Breast epithelium (tissue), 4 donors: ENCODE measurements at places on chromosomes 16 and 17. TPM values are rescaled to one million over a fixed set of nuclear protein-coding genes. Genes with fewer than 3 reads are reported as not detected.

DNA sequence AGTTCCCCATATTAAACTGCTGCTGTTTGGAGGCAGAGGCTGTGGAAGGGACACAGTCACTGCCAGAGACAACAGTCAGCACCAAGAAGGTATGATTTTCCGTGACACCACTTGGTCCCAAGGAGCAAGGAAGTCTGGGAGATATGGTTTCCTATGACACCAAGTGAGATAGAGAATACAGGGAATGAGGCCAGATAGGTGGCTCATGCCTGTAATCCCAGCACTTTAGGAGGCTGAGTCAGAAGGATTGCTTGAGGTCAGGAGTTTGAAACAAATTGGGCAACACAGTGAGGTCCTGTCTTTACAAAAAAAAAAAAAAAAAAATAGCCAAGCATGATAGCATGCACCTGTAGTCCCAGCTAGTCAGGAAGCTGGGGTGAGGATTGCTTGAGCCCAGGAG is 90.8 kb downstream of the ABCC12 start:
- H3K27ac ChIP-seq, result no peak overlapping the region
- no peak for DNase-seq
- H3K4me1 ChIP-seq, result no peaks in the 10 kb centered on the region

- H3K27ac ChIP-seq, result peak overlapping the region; percentile 76
- H3K4me1 ChIP-seq, result no peaks in the 10 kb centered on the region
- H3K4me3 ChIP-seq, result peak overlapping the region; percentile 67
- no peaks in the 10 kb centered on the region for H3K27me3 ChIP-seq
- no peak for DNase-seq
These were observed 393 bp downstream of the PSMC3IP start for GRCh38 chr17:42577140-42577531.

DNA sequence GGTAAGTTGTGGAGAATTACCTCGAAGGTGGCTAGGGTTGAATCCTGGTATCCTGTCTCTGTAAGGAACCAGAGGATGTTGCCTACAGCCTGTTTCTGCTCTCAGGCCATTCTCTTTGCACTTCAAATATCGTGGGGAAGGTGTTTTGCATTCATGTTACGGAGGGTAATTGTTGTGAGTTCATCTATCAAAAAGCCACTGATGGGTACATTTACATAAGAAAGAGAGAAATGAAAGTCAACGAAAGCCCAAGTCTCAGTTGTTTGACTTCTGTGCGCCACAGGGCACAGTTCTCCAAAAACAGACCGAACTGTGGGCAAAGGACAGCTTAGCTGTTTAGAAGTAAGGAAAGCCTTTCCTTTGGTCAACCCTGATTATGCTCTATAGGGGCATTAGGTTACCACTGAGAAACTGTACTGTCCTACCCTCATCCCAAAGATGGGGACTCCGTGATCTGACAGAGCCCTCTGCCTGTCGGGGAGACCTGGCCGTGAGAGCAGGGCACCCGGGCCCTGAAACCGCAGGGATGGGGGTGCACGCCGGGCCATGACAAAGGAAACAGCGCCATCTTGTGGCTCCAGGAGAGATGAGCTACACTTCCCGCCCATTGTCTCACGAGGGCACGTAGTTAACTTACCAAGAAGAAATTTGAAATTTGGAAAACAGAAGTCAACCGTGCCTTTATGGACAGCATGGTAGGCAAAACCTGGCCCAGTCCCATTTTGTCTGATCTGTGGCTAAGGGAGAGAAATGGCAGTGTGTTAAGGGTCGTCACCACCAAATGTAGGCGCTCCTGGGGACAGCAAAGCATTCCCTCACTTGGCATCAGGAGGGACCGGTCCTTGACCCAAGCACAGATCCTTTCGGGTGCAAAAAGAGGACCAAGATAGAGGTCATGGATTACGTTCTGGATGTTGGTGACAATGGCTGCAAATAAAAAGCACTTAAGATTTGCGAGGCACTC is 74.5 kb upstream of the DYNLRB2 start:
- no peaks in the 10 kb centered on the region for H3K27me3 ChIP-seq
- H3K27ac ChIP-seq, result no peak overlapping the region
- H3K36me3 ChIP-seq, result no peaks in the 10 kb centered on the region
- no peaks in the 10 kb centered on the region for H3K4me1 ChIP-seq
- peak; percentile 48 for DNase-seq

- no peaks in the 10 kb centered on the region for H3K4me1 ChIP-seq
- no peaks in the 10 kb centered on the region for H3K36me3 ChIP-seq
- no peak overlapping the region for H3K27ac ChIP-seq
- no peak for DNase-seq
- H3K27me3 ChIP-seq, result no peaks in the 10 kb centered on the region
These were observed 4.5 kb downstream of the KRTAP3-1 start for GRCh38 chr17:41004397-41004796.

- no peak for DNase-seq
- H3K4me1 ChIP-seq, result no peaks in the 10 kb centered on the region
- no peaks in the 10 kb centered on the region for H3K27me3 ChIP-seq
- no peak overlapping the region for H3K4me3 ChIP-seq
These were observed 20.0 kb downstream of the ATP2A1 start for GRCh38 chr16:28898266-28898665.

DNA sequence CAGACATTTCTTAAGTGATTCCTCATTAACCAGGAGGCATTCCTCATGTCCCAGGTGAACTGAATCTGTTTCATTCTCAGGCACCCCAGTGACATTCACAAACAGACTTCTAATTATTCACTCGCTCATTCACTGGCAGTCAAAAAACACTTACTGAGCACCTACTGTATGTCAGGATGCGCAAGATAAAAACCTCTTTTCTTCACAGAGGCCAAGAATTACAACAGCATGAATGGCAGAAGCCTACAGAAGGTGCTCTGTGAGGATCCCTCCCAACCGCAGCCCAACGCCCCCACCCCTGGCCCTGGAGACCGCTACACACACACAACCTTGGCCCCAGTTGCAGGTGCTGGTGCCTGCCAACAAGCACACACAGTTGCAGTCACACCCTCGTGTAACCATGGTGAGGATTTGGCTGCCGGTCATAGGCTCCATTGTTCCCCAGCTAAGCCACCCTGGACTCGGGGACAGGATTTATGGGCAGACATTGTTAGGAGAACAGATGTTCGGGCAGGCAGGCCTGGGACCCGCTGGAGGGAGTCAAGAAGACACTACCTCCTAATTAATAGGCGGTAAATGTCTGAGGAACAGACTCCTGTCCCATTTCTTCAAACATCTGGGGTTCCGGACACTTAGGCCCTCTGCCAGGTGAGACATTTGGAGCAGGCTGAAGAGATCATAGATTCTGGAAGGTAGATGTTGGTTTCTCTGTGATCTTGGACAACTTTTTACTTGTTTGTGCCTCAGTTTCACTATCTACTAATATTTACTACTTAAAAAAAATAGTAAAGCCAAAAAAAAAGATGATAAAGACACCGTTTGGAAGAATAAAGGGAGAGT is 43.2 kb downstream of the CUEDC1 start:
- no peaks in the 10 kb centered on the region for H3K27me3 ChIP-seq
- peak overlapping the region; percentile 86 for H3K27ac ChIP-seq
- DNase-seq, result peak; percentile 96
- H3K4me1 ChIP-seq, result peaks cover 4% of the 10 kb centered on the region
- H3K4me3 ChIP-seq, result no peak overlapping the region

GRCh38 chr16:72884037-72884436 is 163.9 kb downstream of the ZFHX3 start:
- no peaks in the 10 kb centered on the region for H3K4me1 ChIP-seq
- no peaks in the 10 kb centered on the region for H3K27me3 ChIP-seq
- DNase-seq, result no peak
- H3K4me3 ChIP-seq, result no peak overlapping the region

- no peak for DNase-seq
- H3K27me3 ChIP-seq, result no peaks in the 10 kb centered on the region
- H3K27ac ChIP-seq, result no peak overlapping the region
- peaks cover 46% of the 10 kb centered on the region for H3K36me3 ChIP-seq
These were observed 9.3 kb downstream of the ZNF263 start for GRCh38 chr16:3292604-3293003.

- H3K4me3 ChIP-seq, result no peak overlapping the region
- no peak for DNase-seq
- no peaks in the 10 kb centered on the region for H3K36me3 ChIP-seq
- no peaks in the 10 kb centered on the region for H3K4me1 ChIP-seq
These were observed 384.5 kb upstream of the SALL1 start for GRCh38 chr16:51535591-51535990.

DNA sequence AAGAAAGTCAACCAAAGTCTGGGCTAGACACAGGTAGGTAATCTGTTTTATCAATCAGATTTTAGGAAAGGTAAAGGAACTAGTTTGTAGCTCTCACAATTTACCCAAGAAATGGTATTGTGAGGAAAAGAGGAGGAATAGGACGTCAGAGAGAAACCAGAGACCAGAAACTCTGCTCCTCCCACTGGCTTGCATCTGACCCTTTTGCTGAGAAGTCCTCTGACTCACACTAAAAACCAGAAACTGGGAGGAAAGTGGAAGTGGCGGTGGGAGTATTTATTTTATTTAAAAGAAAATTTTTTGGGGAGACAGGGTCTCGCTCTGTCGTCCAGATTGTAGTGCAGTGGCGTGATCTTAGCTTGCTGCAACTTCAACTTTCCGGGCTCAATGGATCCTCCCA is 38.0 kb upstream of the MNT start:
- H3K4me1 ChIP-seq, result no peaks in the 10 kb centered on the region
- H3K4me3 ChIP-seq, result no peak overlapping the region
- no peak overlapping the region for H3K27ac ChIP-seq
- DNase-seq, result no peak
- H3K27me3 ChIP-seq, result no peaks in the 10 kb centered on the region

DNA sequence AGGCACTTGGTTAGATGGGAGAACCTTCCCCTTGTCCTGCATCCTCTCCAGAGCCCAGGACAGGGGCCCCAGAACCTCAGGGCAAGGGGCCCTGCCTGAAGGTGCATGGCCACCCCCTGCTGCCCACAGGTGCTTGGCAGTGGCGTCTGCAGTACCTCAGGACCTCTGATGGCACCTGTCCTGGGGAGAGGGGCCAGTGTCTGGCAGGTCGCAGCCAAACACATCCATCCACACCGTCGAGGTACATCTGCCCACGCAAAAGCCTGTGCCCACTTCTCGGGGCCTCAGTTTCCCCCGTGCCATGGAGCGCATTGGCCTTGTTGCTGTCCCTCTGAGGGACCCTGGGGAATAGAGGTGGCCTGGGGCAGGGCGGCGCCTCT is 9.3 kb downstream of the MAP2K3 start:
- H3K27me3 ChIP-seq, result no peaks in the 10 kb centered on the region
- H3K4me3 ChIP-seq, result no peak overlapping the region
- H3K4me1 ChIP-seq, result peaks cover 13% of the 10 kb centered on the region
- no peak for DNase-seq
- H3K27ac ChIP-seq, result no peak overlapping the region

DNA sequence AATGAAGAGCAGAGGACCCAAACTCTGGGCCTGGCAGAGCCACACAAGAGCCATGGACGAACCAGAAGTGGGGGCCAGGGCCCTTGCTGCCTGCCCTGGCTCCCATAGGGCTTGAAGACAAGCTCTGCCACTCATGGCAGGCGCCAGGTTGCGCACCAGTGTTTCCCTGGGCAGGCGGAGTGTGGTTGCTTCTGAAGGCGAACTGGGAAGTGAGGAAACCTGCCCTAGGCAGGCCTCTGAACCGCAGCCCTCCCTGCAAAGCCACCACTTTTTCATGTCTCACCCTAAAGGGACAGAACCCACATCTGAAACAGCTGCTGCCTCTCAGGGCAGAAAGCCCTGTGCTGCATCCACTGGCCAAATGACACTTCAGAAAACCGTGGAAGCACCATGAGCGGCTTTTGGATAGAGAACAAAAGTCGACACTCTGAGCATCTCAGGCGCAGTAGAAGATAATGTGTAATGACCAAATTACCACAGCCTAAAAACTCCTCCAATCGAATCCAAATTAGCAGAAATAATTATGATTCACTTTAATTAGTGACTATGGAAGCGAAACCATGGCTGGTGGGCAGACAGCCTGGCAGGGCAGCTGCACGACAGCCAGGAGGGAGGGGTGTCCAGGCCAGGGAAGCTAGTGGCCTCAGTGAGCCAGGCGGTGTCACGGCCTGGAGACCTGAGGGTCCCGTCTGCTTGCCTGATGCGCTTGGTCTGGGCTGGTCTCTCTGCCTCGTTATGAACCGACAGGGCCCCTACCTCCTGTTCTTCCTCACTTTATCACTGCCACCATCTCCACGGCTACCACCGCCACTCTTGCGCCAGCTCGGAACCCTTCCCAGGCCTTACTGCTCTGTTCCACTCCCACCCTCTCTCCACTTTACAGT is 59.1 kb downstream of the PRMT7 start:
- DNase-seq, result no peak
- no peak overlapping the region for H3K27ac ChIP-seq
- no peak overlapping the region for H3K4me3 ChIP-seq
- H3K4me1 ChIP-seq, result no peaks in the 10 kb centered on the region

DNA sequence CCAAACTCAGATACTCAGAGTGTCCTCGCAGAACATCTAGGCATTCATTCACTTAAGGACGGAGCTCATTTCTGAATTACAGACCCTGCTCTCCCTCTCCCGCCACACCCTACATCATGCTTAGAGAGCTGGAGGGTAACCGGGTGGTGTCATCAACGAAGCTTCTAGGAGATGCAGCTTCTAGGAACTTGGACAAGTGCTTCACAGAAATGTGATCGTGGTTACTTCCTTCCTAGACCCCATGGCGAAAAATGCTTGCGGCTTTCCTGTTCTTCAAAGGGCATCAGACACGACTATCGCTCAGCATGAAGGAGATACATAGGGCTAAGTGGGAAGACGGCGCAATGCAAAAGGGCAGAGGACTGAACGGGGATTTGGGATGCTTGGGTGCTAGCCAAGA is 126.8 kb downstream of the ZFHX3 start:
- DNase-seq, result no peak
- H3K27ac ChIP-seq, result no peak overlapping the region
- no peaks in the 10 kb centered on the region for H3K27me3 ChIP-seq
- H3K4me1 ChIP-seq, result no peaks in the 10 kb centered on the region

GRCh38 chr17:28018439-28019070 is 23.9 kb upstream of the NLK start:
- no peaks in the 10 kb centered on the region for H3K36me3 ChIP-seq
- no peaks in the 10 kb centered on the region for H3K4me1 ChIP-seq
- H3K27ac ChIP-seq, result no peak overlapping the region
- H3K4me3 ChIP-seq, result no peak overlapping the region
- DNase-seq, result no peak

DNA sequence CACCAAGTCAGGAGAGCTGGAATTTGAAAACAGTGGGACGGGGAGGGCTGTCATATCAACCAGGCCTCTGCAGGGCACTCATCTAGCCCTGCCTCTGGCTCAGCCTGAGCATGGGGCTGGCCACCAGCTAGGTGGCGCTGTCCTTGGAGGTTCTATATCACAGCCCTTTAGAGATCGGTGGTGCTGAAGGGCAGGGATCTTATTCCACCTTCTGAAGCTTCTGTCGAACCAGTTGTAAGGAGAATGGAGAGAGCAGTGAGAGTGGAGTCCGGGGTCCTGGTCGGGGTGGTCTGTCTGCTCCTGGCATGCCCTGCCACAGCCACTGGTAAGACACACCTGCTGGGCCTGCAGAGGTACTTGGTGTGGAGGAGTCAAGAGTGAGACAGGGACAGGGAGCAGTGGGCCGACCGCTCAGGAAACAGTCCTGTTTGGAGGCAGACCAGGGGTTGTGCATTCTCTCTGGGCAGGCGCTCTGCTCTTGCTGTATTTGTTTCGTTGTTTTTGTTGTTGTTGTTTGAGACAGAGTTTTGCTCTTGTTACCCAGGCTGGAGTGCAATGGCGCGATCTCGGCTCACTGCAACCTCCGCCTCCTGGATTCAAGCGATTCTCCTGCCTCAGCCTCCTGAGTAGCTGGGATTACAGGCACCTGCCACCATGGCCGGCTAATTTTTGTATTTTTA is at the start of gene CES3:
CES3 (plus strand) TSS at position 202 of the 680 bp plus-strand sequence; CDS start at position 244, 42 bp downstream.
- no peaks in the 10 kb centered on the region for H3K27me3 ChIP-seq
- peak within 1 kb of the TSS; percentile 43 for H3K27ac ChIP-seq
- DNase-seq, result no peak
- no peaks in the 10 kb centered on the region for H3K36me3 ChIP-seq
- H3K4me1 ChIP-seq, result no peaks in the 10 kb centered on the region

The DHRS13 gene
- 20.6 TPM for total RNA-seq

The HOXB5 gene
- total RNA-seq, result 2.0 TPM

The GPR139 gene
- not detected for total RNA-seq

The ARHGAP23 gene
- 25.2 TPM for total RNA-seq
